MCF 10A (cell line): ENCODE measurements at places on chromosomes 3 and 15.

DNA sequence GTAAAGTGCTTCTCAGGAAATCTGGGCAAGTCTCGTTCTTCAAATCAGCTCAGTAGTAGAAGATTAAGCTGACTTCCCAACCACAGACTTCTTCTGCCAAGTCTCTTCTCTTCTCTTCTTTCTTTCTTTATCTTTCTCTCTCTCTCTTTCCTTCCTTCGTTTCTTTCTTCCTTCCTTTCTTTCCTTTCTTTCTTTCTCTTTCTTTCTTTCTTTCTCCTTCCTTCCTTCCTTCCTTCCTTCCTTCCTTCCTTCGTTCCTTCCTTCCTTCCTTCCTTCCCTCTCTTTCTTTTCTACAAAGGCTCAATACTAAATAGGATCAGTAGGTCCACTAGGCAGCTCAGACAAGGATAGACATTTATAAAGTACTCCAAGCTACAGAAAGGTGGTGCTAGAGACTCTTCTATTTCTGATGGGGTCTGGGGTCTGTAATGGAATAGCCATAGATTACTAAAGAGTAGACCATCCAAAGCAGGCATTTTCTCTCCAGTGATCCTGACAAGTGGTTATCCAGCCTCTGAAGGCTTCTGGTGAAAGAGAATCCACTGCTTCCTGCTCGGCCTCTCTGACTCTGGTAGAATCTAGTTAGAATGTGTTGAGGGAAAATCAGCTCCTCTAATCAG is 100.8 kb downstream of the TPRG1 start:
- peak; percentile 49 for DNase-seq

DNA sequence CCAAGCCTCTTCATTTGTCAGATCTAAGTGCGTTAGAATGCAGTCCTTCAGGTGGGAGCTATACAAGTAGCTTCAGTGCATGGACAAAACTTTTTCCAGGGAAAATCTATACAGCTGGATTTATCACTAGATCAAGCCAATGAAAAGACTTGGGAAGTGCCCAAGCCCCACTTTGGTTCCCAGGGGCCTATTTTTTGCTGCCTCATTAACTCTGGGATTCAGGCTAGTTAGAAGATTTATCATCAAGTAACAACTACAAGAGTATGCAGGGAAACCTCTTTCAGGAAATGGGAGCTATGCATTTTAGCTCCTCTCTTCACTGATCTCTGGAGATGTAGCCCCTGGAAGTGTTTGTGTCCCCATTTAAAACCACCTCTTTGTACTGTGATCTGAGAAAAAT is 908.8 kb downstream of the SQOR start:
- no peak for DNase-seq

GRCh38 chr15:49155834-49156627 is 632 bp upstream of the COPS2 start:
- no peak for DNase-seq

- DNase-seq: no peak
Measured at GRCh38 chr15:84736375-84736774, 12.0 kb upstream of the ZNF592 start.

GRCh38 chr3:106013971-106014370 is 145.2 kb upstream of the CBLB start:
- peak; percentile 46 for DNase-seq

DNA sequence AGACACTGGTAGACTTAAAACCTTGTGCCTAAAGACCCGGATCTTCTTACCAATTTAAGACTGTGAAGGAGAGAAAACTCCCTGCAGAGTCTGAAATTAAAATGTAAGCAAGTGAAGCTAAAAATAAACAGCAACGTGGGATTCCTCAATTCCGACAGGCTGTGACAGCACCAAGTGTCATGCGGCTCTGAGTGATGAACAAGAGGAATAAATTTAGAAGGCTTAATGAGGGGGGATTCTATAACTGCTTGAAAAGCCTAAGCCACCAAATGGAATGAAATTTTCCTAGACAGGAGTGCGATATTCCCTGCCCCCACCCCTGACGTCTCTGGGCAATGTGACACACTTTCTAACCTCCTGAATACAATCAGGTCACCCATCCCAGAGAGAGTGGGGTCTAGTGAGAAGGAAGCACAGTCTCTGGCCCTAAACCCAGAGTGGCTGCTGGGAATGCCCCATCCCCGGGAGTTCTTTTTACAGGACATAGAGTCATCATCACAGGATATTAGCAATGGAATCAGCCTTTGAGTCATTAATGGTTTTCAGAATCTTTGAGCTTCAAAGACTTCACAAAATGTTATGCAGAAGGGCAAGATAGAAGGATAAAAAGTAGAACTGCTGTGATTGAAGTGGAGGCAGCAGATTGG is 114.3 kb downstream of the EDEM1 start:
- no peak for DNase-seq

DNA sequence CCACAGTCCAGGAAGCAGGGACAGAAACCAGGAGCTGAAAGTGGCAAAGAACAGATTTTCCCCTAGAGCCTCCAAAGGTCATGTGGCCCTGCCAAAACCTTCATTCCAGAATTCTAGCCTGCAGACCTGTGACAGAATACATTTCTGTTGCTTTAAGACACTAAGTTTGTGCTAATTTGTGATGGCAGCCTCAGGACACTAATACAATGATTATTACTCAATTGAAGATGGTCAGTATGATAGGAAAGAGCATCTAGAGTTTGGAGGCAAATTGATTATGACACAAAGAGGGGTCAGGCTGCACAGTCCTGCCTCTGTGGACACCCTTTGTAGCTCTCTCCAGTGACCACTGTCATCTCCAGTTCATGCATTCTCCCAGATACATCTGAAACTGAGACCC is 79.0 kb upstream of the C3orf49 start:
- DNase-seq: no peak

GRCh38 chr3:32325927-32326326 is 65.7 kb upstream of the CMTM7 start:
- DNase-seq: peak; percentile 41

GRCh38 chr3:112579232-112579631 is 17.4 kb downstream of the SLC35A5 start:
- DNase-seq: no peak
